HAP-1 (cell line): ENCODE measurements at places on chromosomes 11 and 22.

DNA sequence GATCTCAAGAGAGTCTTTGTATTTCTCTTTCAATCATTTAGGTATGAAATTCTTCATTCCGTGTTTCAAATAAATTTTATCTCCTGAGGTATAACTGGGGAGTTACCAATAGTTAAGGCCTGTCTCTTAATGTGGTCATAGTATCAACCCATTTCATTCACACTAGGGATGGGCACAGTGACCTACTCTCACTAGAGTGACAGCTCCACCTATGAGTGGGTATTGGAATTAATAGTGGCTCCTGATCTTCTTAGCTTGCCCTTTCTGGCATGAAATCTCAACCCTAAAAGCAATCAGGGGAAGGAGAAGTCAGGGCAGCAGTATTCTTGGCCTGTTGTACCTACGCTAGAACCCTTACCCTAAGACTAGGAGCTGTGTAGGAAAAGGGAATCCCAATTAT lies 507.7 kb downstream of the FAM181B start:
- no peak for DNase-seq

DNA sequence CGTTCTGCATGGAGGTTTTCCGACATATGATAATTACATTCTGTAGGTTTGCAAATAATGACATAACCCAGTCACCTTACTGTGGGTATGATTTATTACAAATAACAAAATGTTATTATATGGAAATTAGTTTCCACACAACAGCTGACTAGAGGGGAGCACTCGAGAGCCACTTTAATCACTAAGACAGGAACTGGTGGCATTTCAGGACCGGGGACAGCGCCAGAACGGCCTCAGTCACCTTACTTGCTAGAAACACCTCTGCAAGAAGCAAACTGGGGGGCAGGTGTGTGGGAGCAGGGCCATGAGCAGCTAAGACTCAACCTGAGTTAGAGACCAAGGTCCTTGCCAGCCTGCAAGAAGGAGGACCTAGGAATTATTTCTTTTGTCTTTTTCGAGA lies 199.9 kb downstream of the DSCAML1 start:
- peak; percentile 8 for DNase-seq

- no peak for DNase-seq
Observed at GRCh38 chr11:11229647-11230046, 123.4 kb downstream of the CSNK2A3 start.

- DNase-seq: no peak
Observed at GRCh38 chr11:106246495-106246894, 169.0 kb downstream of the AASDHPPT start.

GRCh38 chr22:37782340-37783168 lies 25.2 kb upstream of the GCAT start:
- DNase-seq: no peak

DNA sequence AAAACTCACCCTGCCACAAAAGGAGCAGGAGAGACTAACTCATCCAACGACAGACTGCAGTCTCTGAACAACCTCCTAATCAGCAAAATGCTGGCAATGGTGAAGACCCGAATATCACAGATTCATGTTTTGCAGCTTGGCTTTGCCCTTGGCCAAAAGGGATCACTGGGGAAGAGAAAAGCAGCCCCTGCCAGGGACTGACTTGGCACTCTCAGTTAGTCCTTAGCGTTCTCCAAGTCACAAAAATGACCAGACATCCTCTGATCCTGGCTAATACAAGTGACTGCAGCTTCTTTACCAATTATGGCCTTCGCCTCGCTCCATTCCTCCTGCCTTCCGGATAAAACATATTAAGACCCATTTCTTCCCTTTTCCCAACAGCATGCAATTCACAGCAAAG lies 22.4 kb upstream of the CHST1 start:
- no peak for DNase-seq

GRCh38 chr11:2924821-2925675 lies 4.2 kb downstream of the PHLDA2 start:
- no peak for DNase-seq

- DNase-seq: no peak
Observed at GRCh38 chr22:20440637-20441591, 3.3 kb upstream of the SCARF2 start.

DNA sequence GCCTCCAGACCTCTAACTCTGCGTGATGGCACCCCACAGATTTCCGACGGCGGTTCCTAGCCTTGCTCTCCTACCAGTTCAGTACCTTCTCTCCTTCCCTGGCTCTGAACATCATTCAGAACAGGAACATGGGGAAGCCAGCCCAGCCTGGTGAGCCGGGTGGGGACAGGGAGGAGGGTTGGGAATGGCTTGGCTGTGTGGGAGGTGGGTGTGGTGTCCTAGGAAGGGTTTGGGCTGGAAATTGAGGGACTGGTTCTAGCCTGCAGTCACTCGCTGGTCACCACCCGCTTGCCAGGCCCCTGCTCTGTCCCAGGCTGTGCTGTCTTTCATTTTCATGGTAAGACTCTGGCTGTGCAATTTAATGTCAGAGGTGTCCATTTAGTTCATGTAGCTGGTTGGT lies 33.9 kb downstream of the NAT10 start:
- DNase-seq: no peak

DNA sequence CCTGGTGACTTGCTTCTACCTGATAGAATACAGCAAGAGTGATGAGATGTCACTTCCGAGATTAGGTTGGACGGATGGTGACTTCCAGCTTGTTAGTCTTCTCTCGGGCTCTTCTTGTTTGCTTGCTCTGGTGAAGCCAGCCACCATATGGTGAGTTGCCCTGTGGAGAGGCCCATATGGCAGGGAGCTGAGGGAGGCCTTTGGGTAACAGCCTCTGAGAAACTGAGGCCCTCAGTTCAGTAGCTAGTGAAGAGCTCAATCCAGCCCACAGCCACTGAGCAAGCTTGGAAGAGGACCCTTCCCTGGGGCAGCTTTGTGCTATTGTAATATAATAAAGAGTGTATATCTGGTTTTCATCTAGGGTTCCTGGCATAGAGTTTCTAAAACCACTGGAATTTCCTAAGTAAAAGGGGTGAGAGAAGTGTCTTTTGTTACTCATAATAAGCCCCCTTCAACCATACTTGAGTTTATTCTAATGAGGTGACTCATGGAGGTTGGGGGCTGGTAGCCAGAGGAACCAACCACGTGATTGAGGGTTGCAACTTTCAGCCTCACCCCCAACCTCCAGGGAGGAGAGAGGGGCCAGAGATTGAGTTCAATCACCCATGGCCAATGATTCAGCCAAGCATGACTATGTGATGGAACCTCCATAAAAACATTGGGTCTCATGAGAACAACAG lies 8.0 kb upstream of the TPCN2 start:
- DNase-seq: peak; percentile 77

DNA sequence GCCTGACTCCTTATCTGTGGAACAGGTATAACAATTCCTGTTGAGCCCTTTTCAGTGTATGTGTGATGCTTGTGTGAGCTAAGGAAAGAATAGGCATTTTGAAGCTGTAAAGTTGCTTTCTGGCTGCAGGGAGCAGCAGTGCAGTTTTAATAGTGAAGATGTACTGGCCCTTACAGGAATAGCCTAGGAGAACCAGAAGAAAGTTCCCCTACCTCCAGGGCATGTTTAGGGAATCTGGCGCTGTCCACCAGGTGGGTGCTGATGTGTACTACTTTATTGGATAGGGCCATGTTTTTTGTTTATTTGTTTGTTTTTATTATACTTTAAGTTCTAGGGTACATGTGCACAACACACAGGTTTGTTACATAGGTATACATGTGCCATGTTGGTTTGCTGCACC lies 11.5 kb downstream of the BMAL1 start:
- DNase-seq: peak; percentile 19
